ENCODE measurements at places on chromosomes 11 and 22.
A peak's percentile ranks its signal among the peaks of the same experiment; 100 is the strongest.

DNA sequence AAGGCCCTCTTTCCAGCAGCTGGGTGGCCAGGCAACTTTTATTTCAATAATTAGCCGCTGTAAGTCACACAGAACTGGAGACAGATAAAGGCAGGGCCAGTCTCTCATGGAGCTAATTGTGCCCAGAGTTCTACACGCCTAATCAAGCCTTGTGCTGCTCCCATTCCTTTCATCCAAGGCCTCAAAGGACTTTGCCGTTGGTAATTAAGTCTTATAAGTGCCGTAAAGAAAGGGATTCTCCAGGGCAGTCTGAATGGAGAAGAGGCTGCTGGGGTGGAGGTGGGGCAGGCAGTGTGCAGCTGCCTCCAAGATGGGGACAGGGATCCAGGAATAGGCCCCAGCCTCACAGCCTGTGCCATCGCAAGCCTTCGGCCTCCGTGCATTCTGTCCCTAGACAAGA lies 357.9 kb downstream of the TENM4 start:
- no peak for ATAC-seq

- no peak for ATAC-seq
These were observed 50.3 kb downstream of the AMBRA1 start for GRCh38 chr11:46543564-46543963.

GRCh38 chr11:121755906-121756305 lies 303.1 kb upstream of the SORL1-AS1 start:
- ATAC-seq, result no peak

GRCh38 chr11:129703846-129704245 lies 111.8 kb upstream of the TMEM45B start:
- ATAC-seq, result no peak

- ATAC-seq, result peak; percentile 23
These were observed 16.2 kb upstream of the CASTOR1 start for GRCh38 chr22:30305519-30305905.

DNA sequence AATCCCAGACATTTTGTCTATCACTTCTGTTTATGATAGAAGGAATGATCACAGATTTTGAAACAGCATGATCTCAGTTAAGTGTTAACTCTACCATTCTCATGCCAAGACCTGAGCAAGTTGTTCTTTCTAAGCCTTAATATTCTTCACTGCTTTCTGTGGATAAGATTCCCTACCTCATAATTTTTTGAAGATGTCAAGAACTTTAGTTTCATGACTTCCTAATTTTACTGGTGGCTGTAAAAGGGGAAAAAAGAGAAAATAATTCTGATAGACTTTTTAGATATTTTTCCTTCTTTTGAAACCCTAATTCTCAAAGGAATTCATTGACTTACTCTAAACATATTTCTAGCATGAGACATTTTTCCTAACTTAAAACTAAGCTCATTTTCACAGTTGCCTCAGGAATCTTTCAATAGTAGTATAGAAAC lies 520.0 kb upstream of the LUZP2 start:
- ATAC-seq, result peak; percentile 72

GRCh38 chr11:36711104-36711825 lies 113.2 kb upstream of the RAG2 start:
- ATAC-seq, result peak; percentile 41

- no peak for ATAC-seq
These were observed 38.8 kb downstream of the PGR start for GRCh38 chr11:101090679-101091270.

DNA sequence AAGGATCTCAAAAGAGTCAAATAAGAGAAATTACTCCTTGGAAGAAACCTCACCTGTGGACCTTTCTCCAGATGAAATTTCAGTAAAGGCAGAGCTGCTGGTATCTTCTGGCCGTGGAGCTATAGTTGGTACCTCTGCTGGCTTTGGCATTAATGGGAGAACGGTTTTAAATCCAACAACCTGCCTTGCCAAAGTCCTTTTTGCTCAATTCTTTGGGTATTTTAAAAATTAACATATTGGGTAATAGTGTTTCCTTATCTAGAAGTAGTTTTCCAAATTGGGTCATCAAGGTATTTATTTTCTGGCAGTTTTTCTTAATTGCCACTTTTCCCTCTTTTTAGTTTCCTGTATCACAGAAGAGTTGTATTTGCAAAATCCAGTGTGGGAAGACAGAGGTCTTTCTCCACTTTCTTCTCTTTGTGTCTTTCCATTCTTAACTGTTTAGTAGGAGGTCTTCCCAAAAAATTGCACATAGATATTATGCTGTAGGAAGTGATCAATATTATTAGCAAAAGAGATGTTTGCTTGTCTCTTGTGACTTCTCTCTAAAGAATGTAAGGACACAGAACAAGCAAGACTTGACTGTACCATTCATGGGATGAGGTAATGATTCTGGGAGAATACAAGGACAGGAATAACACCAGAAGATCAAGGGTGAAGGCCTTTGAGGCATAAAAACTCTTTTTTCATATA lies at the start of gene SAA4:
Gene SAA4, minus strand, starts transcription at position 139 of the 693 bp plus-strand sequence. CDS start 876 bp downstream, outside the sequence.
- ATAC-seq, result no peak

- ATAC-seq, result no peak
These were observed 18.0 kb downstream of the SOX6 start for GRCh38 chr11:16338393-16338792.

DNA sequence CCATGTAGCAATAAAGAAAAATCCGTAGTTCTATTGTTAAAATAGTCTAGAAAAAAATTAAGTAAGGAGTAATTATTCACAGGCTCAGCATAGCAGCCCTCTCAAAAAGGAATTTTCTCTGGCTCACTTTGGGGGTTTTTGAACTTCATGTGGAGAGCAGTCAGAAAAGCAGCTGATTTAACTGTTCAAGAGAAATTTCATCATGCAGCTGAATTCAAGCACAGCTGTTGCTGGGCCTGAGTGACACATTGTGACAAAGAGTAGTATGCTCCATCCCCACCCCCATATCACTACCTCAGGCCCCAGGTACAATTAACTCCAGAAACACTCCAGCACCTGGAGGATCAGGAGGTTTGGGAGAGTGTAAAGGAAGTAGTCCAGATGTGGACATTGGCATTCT lies 272.1 kb downstream of the FAM76B start:
- ATAC-seq, result no peak

DNA sequence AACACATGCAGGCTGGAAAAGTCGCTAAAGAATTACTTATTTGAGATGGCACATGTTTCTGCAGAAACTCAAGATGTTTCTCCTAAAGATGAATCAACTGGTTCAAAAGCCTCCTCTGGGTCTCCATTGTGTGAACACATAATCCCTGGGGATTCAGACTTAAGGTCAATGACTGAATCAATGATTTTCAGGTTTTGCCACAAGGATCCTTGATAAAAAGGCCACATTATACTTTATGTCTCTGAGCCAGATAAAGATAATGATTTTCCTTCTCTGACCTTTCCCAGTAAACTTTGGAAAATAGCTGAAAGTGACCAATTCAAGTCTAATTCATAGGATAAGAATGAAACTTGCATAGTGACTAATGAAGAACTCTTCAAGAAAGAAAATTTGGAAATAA lies 2.3 kb upstream of the XKR3 start:
- no peak for ATAC-seq

- peak; percentile 54 for ATAC-seq
These were observed 1.9 kb downstream of the BID start for GRCh38 chr22:17772249-17772957.

GRCh38 chr11:113529606-113530005 lies 54.4 kb upstream of the DRD2 start:
- ATAC-seq, result no peak

GRCh38 chr11:88193278-88193677 lies 18.0 kb upstream of the RAB38 start:
- no peak for ATAC-seq

- ATAC-seq, result no peak
These were observed 9.8 kb downstream of the APOBEC3D start for GRCh38 chr22:39030705-39031104.

- no peak for ATAC-seq
These were observed 63.3 kb downstream of the LDLRAD3 start for GRCh38 chr11:36007127-36007655.

DNA sequence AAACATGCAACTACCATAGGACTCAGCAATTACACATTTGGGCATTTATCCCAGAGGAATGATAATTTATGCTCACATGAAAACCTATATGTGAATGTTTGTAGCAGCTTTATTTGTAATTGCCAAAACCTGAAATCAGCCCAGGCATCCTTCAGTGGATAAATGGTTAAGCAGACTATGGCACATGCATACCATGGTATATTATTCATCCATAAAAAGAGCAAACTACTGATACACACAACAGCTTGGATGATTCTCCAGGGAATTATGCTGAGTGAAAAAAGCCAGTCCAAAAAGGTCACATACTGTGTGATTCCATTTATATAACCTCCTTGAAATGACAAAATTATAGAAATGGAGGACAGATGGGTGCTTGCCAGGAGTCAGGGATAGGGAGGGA lies 86.7 kb downstream of the ALX4 start:
- ATAC-seq, result peak; percentile 54

DNA sequence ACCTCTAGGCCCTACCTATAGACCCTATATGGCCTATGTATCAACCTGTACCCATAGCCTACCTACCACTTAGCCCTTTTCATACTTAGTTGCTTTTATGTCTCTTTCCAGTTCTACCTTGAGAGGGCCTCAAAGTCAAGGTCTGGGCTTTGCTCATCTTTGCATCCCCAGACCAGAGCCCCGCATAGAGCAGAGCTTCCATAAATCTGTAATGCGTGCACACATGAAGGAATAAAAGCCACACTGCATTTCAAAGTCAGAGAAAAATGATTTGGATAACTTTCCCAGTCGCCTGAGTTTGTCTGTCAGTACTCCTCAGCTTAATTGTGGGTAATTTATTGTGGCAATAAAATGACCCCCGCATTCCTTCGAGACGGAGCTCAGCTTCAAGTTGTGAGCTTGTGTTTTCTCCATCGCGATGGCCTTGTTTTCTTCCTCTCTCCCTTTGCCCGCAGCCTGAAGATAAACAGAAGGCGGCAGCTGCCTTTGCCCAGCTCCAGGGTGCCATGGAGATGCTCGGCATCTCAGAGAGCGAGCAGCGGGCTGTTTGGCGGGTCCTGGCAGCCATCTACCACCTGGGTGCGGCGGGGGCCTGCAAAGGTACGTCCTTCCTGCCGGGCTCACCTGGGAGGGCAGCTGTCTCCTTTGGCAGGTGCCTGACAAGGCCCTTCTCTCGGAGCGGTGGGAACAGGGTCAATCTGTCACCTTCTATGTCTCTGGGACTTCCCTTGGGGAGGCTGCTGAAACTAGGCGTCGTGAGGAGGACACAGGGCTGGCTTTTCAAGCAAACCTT lies 55.7 kb downstream of the MYO18B start:
- ATAC-seq, result no peak

GRCh38 chr22:44344407-44344806 lies 31.7 kb upstream of the SHISAL1 start:
- ATAC-seq, result no peak

- no peak for ATAC-seq
These were observed at the start of gene APOBEC3B for GRCh38 chr22:38981992-38982927. APOBEC3B (plus strand) TSS chr22:38982347; CDS start chr22:38982454, 107 bp downstream.

DNA sequence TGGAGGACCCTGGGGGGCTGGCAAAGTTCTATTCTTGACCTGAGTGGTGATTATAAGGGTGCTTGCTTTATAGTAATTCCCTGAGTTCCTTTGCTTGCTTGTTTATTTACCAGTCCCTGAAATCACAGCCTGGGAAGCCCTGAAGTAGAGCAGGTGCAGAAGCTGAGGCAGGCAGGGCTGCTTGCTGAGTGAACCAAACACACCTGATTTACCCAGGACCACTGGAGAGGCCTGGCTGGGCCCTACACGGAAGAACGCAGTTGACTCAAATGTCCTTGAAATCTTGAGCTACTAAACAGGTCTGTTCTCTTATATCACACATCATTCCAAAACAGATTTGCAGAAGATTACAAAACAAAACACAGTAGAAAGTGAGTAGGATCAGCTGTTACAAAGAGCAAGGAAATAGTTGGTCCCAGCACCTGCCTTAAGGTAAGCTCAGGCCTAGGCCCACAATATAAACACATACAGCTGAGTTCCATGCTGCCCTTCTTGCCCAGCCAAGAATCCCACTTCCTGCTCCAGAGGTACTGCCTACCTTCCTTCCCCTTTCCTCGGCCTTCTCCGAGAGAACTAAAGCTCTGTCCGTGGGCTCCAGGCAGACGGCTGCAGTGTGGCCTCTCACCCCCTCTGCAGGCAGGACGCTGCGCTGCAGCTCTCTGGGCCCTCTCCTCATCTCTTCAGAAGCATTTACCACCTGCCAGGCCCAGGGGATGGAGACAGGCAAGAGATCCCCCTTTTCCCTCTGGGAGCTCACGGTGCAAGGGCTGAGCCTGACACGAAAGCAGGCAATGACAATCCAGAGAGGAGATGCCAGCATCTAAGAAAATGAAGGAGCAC lies 46.1 kb upstream of the SCUBE2 start:
- ATAC-seq, result peak; percentile 96

GRCh38 chr11:120594746-120595145 lies 83.2 kb downstream of the GRIK4 start:
- ATAC-seq, result no peak

- ATAC-seq, result no peak
These were observed 4.3 kb upstream of the CARD16 start for GRCh38 chr11:105049481-105049880.

- no peak for ATAC-seq
These were observed 57.6 kb downstream of the TNRC6B start for GRCh38 chr22:40235308-40235707.

DNA sequence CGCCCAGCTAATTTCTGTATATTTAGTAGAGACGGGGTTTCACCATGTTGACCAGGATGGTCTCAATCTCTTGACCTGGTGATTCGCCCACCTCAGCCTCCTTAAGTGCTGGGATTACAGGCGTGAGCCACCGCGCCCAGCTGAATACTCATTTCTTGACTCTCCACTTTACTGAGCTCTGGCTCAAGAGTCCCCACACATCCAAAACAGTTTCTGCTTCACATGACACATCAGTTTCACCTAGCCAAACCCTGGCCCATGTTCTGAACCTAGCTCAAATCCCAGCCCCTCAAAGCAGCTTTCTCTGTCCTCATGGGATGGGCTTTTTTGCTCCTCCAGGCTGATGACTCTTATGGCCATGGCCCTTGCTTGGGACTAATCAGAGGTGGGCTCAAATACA lies 9.8 kb downstream of the HYOU1 start:
- ATAC-seq, result no peak

DNA sequence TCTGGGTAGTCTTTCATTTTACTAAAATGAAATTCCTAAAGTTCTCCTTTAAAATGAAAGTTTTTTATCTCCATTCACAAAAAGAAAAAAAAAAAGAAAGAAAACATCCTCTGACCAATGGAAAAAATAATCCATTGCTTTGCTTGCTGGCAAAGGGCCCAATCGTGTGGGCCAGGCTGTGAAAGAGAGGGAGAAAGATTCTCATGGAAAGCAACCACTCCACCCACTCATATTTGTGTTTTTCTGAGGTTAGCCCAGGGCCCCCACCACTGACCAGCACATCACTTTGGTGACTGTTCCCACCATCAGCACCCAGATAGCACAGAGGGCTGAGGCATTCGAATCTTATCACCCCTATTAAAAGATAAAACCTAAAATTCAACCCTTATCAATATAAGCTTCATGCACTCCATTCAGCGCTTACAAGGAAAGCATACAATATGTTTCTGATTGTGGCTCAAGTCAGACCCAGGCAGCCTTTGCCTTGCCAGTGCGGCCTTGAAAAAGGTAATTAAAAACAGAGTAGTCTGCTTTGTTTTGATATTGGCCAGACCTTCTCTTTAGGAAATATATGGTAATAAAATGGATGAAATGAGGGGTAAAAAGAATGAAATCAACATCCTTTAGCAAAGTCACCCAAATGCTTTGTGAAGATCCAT lies 192.8 kb downstream of the ETS1 start:
- ATAC-seq, result peak; percentile 82

GRCh38 chr22:42711281-42711731 lies 9.4 kb downstream of the A4GALT start:
- ATAC-seq, result no peak

- ATAC-seq, result no peak
These were observed 21.8 kb downstream of the OR5AN1 start for GRCh38 chr11:59380263-59381059.

GRCh38 chr11:122743949-122744348 lies 88.4 kb downstream of the UBASH3B start:
- ATAC-seq, result no peak
